ENCODE measurements at places on chromosomes 5 and 9. TPM values are rescaled to one million over a fixed set of nuclear protein-coding genes. Genes with fewer than 3 reads are reported as not detected.

DNA sequence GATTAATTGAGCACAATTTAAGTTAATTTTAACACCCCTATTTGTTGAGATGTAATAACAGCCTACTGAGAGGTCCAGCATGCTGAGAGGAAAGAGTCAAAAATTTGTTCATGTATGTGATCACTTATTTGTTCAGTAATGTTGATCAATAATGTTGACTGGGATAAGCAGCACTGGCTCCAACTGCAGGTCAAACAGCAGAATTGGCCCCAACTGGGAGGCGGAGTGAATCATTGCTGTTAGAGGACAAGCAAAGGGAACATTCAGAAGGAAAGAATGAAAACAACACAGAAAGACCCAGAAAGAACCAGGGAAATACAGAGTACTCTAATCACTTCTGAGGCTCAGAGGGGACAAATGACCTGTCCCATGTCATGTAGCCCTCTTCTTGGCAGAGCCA, 221.1 kb downstream of the COMMD10 start:
- no peak overlapping the region for H3K4me3 ChIP-seq
- H3K27ac ChIP-seq = peak overlapping the region; percentile 80
- H3K4me1 ChIP-seq = peaks cover 37% of the 10 kb centered on the region
- H3K36me3 ChIP-seq = no peaks in the 10 kb centered on the region

GRCh38 chr5:127993476-127993875, 90.1 kb upstream of the SLC12A2 start:
- peaks cover 3% of the 10 kb centered on the region for H3K4me1 ChIP-seq
- DNase-seq = no peak
- no peak overlapping the region for H3K4me3 ChIP-seq
- no peaks in the 10 kb centered on the region for H3K36me3 ChIP-seq

GRCh38 chr5:136674178-136674577, 308.8 kb upstream of the TRPC7 start:
- DNase-seq = no peak
- no peak overlapping the region for H3K27ac ChIP-seq
- H3K4me1 ChIP-seq = no peaks in the 10 kb centered on the region
- no peaks in the 10 kb centered on the region for H3K27me3 ChIP-seq
- no peak overlapping the region for H3K4me3 ChIP-seq

- no peak for DNase-seq
- H3K27ac ChIP-seq = no peak overlapping the region
- no peaks in the 10 kb centered on the region for H3K36me3 ChIP-seq
- no peaks in the 10 kb centered on the region for H3K27me3 ChIP-seq
- no peaks in the 10 kb centered on the region for H3K4me1 ChIP-seq
- no peak overlapping the region for H3K4me3 ChIP-seq
These were observed 293.7 kb downstream of the KIF4B start for GRCh38 chr5:155307229-155307628.

The LRRC70 gene
- 1.6 TPM for total RNA-seq
